CMK (cell line): ENCODE measurements at places on chromosomes 16 and 17.
A peak's percentile ranks its signal among the peaks of the same experiment; 100 is the strongest.

GRCh38 chr17:80969674-80970043, 22.0 kb upstream of the CHMP6 start:
- DNase-seq: no peak

DNA sequence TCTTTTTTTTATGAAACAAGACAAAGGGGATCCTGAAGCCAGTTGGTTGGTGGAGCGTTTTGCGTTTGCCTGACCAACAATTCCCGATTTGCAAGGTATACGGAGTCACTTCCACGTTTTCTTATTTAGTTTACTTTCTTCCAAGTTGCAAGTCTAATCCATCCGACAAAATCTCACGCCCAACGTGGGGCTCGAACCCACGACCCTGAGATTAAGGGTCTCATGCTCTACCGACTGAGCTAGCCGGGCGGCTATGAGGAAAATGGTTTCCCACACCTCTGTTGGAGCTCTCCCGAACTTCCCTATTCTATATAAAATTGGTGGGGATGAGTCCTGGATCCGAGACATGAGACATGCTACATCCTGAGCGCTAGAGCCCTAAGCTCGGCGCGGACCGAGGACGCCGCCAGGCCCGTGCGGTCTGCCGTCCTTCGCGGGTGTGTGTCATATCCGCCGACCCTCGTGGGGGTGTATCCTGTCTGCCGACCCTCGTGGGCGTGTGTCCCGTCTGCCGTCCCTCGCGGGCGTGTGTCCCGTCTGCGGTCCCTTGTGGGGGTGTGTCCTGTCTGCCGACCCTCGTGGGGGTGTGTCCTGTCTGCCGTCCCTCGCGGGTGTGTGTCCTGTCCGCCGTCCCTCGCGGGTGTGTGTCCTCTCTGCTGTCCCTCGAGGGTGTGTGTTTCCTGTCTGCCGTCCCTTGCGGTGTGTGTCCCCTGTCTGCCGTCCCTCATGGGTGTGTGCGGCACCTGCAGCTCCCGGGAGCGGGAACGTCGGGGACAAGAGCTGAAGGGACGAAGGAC, 22.6 kb downstream of the ZNF213 start:
- DNase-seq: peak; percentile 85

DNA sequence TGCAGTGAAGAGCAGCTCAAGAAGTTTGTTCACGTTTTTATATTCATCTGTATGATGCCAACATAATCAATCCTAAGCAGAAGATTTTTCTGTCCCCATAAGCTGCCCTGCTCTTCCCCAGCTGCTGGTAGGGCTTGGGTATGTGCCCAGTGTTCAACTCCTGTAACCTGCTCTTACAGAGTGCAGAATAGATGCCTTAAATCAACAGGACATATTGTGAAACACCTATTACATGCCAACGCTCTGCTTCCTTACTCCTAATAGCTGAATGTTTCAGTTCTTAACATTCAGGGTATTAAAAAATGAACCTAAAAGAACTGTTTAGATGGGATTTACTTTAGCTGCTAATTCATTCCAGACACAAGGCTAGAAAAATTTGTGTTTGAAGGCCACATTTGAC, 190.9 kb downstream of the HS3ST3A1 start:
- no peak for DNase-seq

DNA sequence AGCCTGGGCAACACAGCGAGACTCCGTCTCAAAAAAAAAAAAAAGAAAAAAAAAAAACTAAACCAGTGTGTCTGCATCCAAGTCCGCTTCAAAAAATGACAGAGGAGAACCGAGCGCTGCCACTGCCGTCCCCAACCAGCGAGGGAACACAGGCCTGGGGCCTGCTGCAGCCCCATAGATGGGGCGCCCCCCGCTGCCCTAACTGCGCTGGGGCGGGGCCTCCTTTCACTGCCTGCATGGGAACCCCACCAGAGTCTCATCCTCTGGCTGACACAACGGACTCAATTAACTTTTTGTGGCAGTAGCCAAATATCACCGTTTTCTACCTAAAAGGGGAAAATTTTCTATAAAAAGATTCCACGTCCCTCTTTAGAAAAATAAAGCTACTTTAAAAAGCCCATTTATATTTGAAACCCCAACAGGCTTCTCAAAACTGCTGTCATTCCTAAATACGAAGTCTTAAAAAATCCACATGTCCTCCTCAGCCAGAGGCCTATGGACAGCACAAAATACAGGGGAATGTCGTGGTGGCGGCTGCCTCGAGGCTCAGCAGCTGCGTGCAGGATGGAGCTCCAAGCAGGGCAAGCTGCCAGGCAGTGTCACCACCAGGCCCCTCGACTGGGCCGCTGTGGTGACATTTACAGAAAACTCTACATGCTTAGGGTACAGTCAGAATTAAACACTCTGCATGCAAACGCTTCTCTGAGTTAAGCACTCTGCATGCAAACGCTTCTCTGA, 30.3 kb downstream of the KLHDC4 start:
- no peak for DNase-seq

- DNase-seq: no peak
These were observed 68.8 kb downstream of the ZNF18 start for GRCh38 chr17:11928436-11928835.

GRCh38 chr16:23433261-23433920, 19.6 kb downstream of the COG7 start:
- no peak for DNase-seq

DNA sequence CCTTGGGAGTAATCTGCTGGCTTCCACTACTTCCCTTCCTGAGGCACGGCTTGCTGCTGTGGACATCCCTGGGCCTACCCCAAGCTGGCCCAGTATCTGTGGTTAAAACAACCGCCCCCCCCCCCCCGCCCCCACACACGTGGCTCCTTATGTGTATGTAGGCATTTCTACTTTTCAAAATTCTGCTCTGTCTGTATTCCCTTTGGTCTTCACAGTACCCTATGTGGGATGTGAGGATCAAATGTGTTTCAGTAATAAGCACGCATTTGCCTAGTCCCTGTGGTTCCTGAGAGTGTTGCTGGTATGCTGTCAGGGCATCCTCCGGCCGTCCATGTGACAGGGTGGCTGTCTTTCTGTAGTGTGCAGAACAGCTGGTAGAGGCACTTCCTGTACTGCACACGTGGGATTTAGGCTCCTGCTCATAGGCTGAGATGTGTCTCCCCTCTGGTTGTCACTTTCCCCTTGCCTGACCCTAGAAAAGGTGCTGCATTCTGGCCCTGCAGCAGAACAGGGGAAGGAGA, 2.2 kb downstream of the NT5M start:
- peak; percentile 91 for DNase-seq

GRCh38 chr17:4074831-4075495, 67.9 kb downstream of the ZZEF1 start:
- DNase-seq: no peak

GRCh38 chr17:79018370-79018695, 5.6 kb upstream of the C1QTNF1 start:
- no peak for DNase-seq

DNA sequence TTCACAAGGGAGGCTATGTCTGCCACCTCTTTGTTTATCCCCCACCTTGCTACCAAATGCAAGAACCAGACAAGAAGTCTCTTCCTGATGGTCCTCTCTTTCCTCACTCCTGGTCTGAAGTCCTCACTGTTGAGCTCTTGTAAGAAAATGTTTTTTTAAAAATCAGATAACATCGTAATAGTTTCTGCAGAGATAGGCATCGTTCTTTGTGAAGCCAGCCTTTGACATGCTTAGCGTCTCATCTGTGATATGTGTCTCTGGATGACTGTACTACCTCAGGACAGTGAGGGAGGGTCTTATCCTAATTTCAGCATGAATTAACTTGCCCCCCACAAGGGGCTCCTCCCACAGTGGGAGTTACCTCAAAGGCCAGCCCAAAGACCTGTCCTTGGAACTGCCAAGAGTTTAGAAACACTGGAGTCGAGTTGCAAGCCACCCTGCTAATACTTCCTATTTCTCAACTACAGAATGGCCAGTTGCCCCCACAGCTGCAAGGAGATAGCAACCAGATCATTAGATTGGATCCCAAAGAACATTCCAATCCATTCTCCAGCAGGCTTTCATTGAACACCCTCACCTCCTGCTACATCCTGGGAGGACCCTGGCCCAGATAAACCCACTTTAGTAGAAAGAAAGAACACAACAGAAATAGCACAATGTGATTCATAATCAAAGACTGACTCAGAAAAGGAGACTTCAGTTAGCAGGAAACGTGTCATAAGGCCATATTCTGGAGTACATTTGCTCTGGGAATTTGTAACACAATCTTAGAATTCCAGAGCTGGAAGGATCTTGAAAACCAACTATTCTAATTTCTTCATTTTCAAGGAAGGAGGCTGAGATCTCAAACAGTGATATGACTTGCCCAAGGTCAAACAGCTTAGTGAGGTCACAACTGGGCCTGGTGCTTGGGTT, 151.0 kb downstream of the IRX3 start:
- DNase-seq: no peak

- no peak for DNase-seq
These were observed 212.4 kb downstream of the UTP18 start for GRCh38 chr17:51472670-51473205.
